Ovary (tissue), 10 donors: ENCODE measurements at places on chromosomes 3 and 15. TPM values are rescaled to one million over a fixed set of nuclear protein-coding genes. Genes with fewer than 3 reads are reported as not detected.

DNA sequence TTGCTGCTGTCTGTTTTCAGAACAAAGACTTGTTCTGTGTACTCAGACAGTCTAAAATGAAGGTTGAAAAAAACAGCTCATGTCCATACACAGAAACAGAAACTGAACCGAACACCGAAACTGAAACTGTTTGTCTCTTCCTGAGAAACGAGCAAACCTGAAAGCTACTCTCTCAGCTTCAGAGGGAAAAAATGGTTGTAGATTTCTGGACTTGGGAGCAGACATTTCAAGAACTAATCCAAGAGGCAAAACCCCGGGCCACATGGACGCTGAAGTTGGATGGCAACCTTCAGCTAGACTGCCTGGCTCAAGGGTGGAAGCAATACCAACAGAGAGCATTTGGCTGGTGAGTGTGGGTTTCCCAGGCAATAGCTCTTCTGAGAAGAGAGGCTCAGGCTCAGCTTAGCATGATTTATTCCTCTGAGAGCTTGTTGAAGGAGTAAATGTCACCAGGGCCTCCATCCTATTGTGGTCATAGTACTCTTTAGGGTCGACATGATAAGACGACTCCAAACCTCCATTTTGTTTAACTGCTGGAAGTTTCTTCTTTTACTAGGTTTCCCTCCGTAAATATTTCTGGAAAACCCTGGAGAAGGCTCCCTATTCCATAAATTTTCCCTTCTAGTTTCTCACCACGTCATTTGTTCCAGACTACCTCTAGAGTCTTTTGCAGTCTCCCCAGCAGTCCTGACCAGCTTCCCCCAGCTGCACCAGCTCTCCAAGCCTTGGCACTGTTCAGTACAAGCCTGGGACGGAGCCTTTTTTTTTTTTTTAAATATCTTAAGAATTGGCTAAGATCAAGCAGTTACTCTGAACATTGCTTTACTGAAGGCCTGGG, at the start of gene RTP4:
Gene RTP4, plus strand, starts transcription at position 135 of the 838 bp plus-strand sequence. Its CDS starts 57 bp downstream, at position 192.
- no peak for DNase-seq

DNA sequence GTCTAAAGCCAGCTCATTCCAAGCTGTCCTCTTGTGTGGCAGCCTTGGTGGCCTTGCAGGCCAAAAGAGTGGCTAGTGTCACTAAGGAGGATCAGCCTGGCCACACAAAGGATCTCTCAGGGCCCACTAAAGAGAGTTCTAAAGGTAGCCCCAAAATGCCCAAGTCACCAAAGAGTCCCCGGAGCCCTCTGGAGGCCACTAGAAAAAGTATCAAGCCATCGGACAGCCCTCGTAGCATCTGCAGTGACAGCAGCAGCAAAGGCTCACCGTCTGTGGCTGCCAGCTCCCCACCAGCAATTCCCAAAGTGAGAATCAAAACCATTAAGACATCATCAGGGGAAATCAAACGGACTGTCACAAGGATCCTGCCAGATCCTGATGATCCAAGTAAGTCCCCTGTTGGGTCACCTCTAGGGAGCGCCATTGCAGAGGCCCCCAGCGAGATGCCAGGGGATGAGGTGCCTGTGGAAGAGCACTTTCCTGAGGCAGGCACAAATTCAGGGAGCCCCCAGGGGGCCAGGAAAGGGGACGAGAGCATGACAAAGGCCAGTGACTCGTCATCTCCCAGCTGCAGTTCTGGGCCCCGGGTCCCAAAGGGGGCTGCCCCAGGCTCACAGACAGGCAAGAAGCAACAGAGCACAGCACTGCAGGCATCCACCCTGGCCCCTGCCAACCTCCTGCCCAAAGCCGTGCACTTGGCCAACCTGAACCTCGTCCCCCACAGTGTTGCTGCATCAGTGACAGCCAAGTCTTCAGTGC, 33.5 kb upstream of the ALPK3 start:
- DNase-seq, result no peak

EOMES gene
- total RNA-seq, result not detected

PLA2G4E gene
- total RNA-seq, result not detected

GRCh38 chr15:82909080-82909815, 43.3 kb downstream of the HOMER2 start:
- no peak for DNase-seq

DNA sequence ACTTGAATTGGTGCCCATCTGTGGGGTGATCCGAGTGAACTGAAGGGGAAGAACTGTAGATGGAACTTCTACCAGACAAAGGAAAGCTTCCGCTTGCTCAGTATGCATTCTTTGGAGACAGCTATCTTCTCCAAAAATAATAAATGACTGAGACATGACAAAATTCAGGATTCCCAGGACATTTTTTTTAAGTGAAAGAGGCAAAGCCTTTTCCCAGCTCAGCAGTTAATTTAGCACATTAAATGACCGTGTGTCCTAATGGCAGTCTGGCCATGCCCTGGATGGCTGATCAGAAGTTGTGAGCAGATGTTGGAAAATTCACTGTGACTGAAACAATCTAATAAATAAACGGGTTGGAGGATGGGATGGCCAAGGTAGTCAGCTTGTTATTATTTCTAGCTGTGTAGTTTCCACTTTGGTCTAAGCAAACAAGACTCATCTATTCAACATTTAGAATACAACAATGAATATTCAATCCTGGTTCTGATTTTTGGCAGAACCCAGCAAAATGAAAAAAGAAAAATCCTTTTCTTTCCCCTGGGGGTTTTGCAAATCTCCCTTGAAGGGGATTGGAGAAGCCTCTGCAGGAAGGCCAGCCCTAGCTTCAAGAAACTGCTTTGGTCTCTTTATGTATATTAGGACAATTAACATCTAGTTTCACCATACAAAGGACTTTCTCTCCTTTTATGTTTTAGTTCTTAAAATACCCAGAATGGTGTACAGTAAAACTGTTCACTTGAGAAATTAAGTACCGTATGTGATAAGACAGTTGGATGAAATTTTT, 540.9 kb upstream of the MDFIC2 start:
- DNase-seq, result no peak

KCNH8 gene
- 1.4 TPM for total RNA-seq
